NCI-H1930 (cell line): ENCODE measurements at places on chromosomes 7 and 10.

- DNase-seq = no peak
Observed at GRCh38 chr7:27119412-27119911, 11.1 kb downstream of the HOXA4 start.

DNA sequence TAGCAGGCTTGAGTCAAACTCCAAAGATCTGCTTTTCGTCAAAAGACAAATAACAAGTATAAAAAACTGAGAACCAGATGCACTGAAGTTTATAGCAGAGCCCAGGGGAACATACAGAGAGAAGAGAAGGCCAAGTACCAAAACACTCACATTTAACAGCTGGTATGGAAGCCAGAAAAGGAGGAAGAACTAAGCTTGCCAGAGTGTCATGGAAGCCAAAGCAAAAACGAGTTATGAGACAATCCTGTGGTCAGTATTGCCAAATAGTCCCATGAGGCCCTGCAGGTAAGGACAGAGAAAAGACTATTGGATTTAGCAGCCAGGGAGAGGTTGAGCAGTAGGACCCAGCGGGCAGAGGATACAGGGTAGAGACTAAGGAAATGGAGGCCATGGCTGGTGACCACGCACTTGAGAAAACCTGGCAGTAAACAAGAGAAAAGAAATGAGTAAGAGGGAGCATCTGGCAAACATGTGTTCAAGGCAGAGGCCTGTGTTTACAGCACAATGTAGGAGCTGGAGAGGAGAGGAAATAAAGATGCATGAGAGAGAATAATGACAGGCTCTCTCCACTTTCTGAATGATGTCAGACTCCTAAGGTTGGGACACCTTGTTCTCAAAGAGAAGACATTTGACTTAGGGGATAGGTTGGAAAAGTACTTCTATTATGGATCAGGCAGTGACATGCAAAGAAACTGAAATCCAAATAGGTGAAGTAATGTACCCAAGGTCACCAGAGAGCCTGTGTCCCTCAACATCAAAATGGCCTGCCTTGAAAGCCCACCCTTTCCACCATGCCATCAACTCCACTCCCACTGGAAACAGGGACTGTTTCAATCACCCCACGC lies 9.1 kb downstream of the CREB3L2 start:
- no peak for DNase-seq

GRCh38 chr7:118777308-118777707 lies 552.8 kb downstream of the ANKRD7 start:
- no peak for DNase-seq

DNA sequence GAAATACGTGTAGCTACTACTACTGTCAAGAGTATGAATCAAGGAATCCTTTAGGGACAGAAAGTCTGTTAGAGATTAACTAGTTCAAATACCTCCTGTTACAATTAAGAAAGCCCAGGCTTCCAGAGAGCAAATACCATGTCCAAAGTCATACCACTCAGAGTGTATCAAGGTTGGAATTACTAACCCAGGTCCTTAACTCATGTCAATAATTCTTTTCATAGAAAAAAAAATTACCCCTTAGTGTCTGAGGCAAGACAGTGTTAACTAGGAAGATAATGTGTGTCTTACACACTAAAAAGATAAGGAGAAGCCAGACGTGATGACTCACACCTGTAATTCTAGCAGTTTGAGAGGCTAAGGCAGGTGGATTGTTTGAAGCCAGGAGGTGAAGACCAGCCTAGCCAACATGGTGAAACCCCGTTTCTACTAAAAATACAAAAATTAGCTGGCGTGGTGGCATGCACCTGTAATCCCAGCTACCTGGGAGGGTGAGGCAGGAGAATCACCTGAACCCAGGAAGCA lies 423.4 kb downstream of the SORCS1 start:
- no peak for DNase-seq

GRCh38 chr10:132048294-132048667 lies 17.5 kb upstream of the JAKMIP3 start:
- DNase-seq = no peak

DNA sequence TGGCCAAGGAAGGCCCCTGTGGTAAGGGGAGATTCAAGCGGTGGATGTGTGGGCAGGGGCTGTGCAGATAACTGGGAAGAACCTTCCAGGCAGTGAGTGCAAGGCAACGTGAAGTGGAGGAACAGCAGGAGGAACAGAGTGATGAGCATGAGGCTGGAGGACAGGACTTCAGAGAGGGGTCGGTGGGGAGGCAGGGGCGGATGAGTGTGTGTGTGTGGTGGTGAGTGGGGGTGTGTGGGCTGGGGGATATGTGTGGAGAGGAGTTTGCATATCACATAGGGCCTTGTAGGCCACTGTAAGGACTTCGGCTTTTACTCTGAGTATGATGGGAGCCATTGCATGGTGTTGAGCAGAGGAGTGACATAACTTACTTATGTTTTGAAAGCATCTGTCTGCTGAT lies 73.8 kb downstream of the SYPL1 start:
- DNase-seq = no peak

- peak; percentile 49 for DNase-seq
Observed at GRCh38 chr7:136074843-136075242, 97.7 kb upstream of the MTPN start.

DNA sequence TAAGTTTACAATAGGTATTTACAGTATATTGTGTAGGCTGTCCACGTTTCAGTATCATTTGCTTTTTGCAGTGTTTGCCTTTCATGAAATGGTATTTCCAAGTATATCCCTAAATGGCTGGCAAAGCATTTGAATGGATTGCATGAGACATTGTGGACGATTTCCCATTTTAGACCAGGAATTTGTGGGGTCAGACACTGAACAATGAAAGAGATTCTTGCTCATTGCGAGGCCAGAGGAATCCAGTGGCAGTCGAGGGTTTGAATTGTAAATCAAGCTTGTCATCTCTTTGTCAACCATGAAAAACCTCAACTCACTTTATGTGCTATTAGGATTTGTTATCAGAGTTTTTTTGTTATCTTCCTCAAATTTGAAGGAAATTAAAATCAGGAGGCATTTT lies 70.8 kb downstream of the CREB5 start:
- no peak for DNase-seq

DNA sequence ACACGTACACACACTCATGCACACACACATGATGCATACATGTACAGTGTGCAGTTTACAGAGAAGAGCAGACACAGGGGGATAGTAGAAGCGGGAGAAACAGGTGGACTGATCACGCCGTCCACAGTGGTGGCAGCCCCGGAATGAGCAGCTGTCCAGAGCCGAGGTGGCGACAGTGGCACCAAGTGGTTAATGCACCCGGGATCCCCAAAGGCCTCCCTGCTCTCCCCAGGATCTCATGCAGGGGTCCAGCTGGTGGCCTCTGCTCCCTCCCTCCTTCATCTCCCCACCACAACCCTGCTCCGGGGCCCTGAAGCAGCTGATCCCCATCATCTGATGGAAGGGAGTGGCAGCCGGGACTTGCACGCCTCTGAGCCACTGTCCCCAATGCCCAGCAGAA lies 29.7 kb downstream of the TMEM130 start:
- no peak for DNase-seq

- no peak for DNase-seq
Observed at GRCh38 chr7:28768577-28769147, 189.5 kb downstream of the TRIL start.

DNA sequence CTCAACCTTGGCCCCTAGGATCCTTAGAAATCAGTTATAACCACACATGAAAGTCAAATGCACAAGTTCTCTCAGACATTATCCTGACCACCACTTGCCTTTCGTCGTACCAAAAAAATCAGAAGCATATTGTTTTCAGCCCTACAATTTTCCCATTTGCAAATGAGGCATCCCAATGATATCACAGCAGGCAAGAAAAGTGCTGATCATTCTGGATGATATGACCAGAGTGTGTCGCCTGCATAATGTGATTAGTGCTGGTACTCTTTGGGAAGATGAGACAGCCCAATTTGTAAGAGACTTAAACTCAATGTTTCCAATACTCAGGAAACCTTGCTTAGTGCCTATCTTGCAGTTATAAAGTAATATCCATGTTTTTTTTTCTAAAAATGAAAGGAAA lies 168.0 kb downstream of the SORCS1 start:
- DNase-seq = no peak

DNA sequence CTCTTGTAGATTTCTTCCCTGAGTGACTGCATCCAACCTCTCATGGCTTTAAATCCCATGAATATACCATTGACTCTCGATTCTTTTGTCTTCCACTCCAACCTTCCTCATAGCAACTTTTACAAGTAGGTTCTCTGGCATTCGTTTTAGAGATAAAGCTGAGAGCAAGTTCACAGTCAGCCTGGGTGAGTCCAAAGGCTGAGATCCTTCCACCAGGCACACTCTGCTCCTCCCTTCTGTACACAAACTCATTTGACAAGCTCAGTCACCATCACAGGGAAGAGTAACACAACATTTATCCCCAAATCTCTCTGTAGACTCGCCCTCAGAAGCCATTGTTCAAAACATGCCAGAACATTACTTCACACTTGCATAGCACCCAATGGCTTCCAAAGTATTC lies 10.9 kb downstream of the CTTNBP2 start:
- no peak for DNase-seq

DNA sequence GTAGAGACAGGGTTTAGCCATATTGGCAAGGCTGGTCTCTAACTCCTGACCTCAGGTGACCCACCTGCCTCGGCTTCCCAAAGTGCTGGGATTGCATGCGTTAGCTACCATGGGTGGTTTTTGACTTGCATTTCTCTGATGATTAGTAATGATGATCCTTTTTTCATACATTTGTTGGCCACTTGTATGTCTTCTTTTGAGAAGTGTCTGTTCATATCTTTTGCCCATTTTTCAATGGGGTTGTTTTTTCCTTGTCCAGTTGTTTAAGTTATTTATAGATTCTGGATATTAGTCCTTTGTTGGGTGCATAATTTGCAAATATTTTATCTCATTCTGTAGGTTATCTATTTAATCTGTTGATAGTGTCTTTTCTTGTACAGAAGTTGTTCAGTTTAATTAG lies 4.3 kb upstream of the OR13A1 start:
- no peak for DNase-seq

DNA sequence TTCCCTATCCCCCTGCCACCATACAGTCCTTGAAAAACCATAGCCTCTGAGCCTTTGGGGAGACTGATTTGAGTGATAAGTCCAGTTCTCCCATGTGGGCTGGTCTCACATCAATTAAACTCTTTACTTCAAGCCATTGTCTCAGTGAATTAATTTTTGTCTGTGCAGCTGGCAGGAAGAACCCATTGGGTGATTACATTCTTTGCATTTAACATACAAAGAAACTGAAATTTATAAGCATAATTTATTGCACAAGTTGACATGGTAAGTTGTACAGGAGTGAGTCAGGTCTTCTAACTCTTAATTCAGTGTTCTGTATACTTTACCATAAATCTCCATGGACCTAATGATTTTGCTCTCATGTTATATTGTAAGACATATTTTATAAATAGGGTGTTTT lies 1613.0 kb upstream of the LRRTM3 start:
- no peak for DNase-seq

DNA sequence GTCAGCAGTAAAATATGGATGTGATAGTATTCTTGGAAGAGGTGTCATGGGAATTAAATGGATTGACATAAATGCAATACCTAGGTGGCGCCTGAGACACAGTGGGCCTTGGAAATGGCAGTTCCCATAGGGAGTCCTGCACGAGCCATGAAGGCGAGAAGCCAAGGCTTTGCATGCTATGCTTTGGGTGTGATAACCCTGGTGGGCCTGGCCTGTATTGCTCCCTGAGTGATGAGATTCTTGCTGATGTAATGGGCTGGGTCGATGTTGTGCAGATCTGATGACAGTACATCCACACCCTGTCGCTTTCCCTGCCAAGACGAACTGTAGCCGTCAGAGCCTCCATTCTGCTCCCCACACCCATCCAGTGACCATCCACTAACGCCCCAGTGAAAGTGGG lies 46.4 kb downstream of the CREB5 start:
- DNase-seq = no peak

- DNase-seq = no peak
Observed at GRCh38 chr7:24299192-24299591, 15.2 kb downstream of the NPY start.

- peak; percentile 10 for DNase-seq
Observed at GRCh38 chr7:78018641-78019446, 220.3 kb downstream of the PHTF2 start.

DNA sequence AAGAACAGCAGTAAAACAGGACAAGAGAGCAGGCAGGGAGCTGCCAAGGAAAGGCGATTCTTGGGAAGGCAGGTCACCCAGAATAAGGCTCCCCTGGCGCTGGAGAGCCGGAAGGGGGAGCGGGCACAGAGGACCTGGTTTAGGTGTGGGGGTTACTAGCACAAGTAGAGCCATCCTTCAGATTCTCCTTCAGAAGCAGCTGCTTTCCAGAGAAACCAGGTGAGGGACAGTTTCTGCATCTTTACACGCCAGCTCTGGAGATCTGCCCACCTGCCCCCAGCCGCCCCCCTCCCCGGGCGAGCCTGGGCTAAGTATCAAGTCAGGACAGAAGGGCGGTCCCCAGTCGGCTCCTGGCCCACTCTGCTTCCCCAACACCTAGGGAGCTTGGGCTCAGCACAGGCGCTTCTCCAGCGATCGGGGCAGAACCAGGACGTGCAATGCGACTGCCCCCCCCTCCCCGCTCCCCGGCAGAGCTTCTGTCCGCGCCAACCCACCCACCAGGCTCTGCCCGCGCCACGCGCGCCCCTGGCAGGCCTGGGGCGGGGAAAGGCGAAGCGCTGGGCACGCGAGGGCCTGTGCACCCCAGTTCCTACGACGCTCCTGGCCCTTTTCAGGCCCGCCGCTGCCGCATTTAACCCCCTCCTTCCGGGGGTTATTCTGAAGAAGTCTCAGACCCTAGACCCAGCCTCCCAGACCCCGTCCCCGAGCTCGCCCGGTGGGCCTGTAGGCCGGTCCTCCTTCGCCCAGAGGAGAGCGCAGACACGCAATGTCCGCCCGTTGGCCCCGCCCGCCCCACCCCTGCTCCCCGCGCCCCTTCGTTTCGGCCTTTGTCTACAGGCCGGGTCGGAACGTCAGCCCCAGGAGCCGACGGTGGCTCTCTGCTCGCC lies 4.4 kb upstream of the EN2 start:
- DNase-seq = no peak

DNA sequence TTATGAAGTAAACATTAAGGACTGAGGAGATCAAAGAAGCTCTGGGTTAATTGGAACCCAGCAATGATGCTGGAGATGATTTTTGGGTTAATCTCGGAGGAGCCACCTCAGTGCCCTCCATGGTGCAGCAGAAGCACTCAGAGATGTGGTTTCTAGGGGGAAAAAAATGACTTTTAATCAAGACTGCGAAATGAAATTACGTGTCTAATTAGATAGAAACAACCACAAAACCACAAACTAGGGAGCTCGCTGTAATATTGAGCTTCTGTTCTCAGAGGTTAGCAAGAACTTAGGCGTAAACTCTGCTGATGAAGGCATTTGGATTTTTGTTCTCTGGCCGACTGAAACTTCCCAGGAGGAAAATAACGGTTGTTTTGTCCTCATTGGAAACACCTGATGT lies 319.0 kb downstream of the GRID1 start:
- no peak for DNase-seq

GRCh38 chr10:43109671-43110249 lies 28.5 kb upstream of the CSGALNACT2 start:
- DNase-seq = no peak

- no peak for DNase-seq
Observed at GRCh38 chr7:36958111-36958733, 233.9 kb upstream of the AOAH start.
